Activated T-helper 1 cell treated with anti-CD3 and anti-CD28 coated beads, Interleukin-2, amount 50 U/mL, for 16 hours (primary cell): ENCODE measurements at places on chromosomes 12 and 14.

GRCh38 chr12:40911676-40912075 is 219.4 kb downstream of the CNTN1 start:
- no peak for DNase-seq

- no peak for DNase-seq
Observed at GRCh38 chr12:96064966-96065365, 29.6 kb upstream of the LTA4H start.

DNA sequence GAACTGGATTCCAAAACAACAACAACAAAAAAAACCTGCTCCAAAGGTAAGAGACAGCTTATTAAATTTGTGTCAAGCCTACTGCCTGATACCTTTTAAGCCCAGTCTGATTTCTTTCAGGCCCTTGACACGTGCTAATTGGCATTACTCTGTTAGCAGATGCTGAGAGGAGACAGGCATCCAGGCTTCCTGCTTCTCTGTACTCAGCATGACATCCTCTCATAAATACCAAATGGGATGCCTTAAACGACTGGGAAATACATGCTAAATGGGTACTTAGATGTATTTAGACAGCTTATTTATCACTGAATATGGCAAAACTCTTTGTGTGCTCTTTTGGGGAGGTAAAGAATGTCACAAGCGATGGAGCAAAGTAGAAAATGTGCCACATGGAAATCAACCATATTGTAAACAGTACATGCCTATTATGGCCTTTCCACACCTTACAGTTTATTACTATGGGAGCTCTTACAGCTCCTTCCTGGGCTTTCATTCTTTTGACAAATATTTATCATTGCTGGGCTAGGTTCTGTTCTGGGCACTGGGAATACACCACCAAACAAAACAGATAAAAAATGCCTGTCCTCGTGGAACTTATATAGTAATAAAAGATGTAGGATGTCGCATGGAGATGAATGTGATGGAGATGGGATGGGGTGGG is 11.5 kb upstream of the PCED1B start:
- no peak for DNase-seq

- no peak for DNase-seq
Observed at GRCh38 chr12:4412465-4412864, 33.0 kb upstream of the FGF23 start.

GRCh38 chr12:122116707-122117535 is 38.4 kb downstream of the MLXIP start:
- DNase-seq: no peak

- DNase-seq: no peak
Observed at GRCh38 chr12:55732288-55732687, 3.5 kb upstream of the CD63 start.

DNA sequence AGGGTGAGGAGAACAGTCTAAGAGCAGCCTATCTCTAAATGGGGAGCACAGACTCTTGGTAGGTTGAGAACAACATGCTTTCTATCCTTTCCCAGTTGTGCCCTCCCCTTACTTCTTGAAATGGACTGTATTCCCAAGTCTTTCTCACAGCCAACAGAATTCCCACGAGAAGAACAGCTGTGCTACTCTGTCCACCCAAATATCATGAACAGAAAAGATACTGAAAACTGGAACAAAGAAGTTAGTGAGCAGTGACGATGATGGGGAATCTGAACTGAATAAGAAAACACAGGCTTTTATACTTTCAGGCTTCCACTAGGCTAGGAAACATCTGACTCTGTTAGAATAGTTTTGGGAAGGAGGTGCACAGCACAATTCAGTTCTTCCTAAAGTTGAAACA is 3.4 kb downstream of the NACA start:
- no peak for DNase-seq

DNA sequence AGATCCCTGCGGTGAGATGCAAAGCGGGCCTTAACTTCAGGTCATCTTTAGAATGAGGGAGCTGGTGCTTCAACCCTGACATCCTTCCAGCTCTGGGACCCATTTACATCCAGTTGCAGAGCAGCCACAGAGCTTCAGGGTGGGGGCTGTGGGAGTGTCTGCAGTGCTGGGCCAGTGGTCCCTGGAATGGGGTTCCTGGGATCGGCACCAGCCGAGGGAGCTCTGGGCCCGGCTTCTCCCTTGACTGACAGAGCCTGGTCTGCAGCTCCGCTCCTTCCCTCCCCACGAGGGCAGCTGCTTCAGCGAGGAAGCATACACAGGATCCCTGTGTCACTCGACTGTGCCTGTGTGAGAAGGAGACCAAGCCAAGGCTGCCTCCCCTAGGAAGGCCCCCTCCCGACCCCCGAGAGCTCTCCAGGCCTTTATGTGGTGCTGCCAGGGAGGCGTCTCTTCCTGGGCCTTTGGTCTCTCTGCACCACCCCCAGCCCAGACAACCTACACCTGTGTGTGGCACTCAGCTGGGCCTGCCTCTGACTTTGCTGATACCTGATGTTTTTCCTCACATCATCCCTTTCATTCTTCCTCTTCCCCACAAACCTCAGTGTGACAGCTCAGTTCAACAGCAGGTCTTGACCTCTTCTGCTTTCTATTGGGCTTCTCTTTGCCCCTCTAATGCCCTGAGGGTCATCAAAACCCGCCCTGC is 48.1 kb upstream of the RIN3 start:
- no peak for DNase-seq

GRCh38 chr14:91750634-91751198 is 18.8 kb upstream of the CATSPERB start:
- no peak for DNase-seq

DNA sequence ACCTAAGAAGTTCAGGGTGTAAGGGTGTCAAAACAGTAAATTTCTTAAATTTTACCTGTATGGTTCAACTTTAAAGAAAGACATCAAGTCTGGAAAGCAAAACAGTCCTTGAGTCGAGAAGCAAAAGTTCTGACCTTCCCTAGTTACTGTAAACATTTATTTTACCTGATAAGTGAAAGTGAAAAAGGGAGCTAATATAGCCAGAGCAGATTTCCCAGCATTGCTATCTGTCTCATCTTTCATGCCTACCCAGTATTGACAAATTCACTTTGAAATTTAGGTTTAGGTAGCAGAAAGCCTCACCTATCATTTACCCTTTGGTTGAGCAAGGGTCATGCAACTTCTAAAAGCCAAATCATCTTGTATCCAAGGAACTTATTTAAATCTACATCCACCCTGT is 24.5 kb downstream of the SLC38A4 start:
- DNase-seq: no peak

DNA sequence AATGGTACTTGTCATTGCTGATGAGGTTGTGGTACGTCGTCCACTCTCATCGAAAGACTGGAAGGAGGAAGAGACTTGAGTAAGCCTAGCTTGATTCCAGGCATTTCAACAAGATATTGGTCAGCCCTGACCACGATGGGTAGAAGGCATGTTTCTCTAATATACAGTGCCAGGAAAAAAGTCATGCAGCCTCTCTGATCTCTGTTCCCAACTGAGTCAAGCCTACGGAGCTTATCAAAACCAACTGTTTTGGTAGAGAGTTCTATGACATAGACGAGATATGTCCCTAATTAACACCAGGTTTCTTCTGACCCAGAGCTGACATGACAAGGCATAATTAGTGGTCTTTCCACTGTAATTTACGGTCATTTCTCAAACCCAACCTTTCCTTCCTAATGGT is 58.5 kb downstream of the NIN start:
- no peak for DNase-seq

DNA sequence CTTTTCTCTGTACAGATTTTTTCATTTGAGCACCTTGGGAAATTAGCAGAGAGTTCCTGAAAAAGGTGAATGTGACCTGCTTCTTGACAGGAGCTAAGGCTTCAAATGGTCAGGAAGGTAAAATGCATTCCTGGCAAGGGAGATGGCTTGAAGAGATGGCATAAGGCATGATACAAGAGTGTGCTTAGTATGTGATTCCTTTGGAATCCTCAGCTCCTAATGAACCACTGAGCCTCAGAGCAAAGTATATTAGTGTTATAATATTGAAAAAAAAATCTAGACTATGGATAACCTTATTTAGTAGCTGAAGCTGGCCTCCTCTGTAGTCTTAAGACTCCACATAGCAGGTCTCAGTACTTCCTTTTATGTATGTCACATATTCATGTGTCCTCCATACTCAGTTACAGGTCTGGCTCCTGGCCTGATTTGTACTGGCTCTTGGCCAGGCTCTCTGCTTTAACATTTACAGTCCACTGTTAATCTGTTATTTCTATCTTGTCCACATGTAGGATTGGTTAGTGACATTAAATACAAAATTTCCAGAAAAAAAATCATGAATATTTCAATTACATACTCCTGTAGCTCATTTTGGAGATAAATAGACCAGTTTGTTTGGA is 17.9 kb downstream of the TOGARAM1 start:
- DNase-seq: no peak

GRCh38 chr14:95157048-95157326 is 342 bp downstream of the DICER1 start:
- DNase-seq: no peak

GRCh38 chr14:76615331-76615730 is 145.9 kb upstream of the VASH1 start:
- DNase-seq: no peak

DNA sequence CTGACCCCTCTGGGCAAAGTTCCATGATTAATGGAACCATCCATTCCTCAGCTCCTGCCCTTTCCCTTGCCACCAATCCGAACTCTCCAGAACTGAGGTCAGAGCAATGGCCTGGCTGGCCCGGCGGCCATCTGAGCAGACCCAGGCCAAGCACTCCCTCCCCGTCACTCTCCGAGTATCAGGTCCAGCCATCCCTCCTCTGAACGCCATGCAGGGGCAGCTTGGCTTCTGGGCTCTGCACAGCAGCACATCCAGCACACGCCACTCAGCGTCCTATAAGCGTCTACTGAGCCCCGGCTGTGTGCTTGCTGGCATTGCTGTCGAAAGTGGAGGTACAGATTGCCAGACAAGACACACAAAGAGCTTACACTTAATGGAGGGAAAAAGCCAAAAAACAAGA is 34.3 kb upstream of the VWF start:
- DNase-seq: no peak

DNA sequence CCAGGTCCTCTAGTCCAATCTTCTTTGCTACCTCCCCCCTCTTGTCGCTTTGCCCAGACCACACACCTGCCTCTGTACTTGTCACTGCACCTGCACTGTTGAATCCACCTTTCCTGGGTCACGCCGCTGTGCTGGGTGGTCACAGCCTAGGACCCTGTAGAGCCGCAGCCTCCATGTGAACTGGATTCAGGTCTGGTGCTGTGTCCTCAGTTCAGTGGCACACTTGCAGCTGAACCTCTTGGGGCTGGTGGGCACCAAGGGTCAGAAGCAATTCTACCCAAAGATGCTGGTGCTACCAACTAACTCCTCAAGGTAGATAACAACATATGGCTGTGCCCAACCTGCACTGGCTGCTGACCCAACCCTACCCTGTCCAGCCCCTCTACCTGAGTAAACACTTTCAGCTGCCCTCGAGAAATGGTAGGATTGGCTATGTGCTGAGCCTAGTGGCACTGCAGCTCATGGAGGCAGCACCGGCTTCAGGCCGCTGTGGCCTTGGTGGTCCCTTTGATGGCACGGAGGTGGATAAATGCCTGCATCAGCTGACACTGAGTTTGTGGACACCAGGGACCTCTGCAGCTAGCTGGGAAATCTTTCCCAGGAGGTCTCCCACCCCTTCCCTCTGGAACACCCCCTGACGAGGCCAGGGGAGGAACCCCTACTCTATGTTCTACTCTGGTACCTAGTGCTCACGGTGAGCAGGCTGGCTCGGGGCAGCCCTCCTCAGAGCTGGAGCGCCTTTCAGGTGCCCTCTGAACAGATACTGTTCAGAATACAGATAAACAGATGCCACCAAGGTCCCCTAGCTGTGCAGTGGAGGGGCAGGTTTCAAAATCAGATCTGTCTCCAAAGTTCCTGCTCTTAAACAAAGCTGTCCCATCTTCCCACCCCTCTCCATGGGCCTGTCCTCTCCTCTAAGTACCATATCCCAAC is 14.3 kb downstream of the AGAP2 start:
- DNase-seq: no peak

- DNase-seq: no peak
Observed at GRCh38 chr12:127422935-127423566, 843.9 kb upstream of the TMEM132C start.

DNA sequence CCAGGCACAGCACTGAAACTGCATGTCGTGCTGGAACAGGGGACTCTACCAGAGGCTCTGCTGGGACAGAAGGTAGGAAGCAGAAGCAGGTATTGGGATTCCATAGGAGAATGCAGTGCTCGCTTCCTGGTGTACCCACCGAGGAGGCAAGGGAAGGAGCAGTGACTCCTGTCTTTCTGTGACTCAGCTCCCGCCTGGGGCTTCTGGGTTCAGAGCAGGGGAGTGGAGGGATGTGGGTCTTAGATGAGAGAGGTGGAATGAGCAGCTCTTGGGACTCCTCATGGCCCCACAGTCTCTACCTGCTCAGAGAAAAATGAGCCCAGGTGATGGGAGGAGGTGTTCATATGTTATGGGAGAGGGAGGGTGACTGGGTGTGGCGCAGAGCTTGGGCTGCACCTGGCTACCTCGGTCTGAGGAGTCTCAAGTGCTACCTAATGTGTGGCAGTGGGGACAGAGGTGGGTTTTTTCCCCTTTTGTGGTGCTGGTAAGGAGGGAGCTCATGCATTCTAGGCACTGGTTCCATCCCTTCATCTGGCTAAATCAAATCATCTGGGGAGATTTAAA is 26.3 kb downstream of the WNT5B start:
- no peak for DNase-seq

- no peak for DNase-seq
Observed at GRCh38 chr14:20494935-20495766, 10.2 kb upstream of the RNASE10 start.

DNA sequence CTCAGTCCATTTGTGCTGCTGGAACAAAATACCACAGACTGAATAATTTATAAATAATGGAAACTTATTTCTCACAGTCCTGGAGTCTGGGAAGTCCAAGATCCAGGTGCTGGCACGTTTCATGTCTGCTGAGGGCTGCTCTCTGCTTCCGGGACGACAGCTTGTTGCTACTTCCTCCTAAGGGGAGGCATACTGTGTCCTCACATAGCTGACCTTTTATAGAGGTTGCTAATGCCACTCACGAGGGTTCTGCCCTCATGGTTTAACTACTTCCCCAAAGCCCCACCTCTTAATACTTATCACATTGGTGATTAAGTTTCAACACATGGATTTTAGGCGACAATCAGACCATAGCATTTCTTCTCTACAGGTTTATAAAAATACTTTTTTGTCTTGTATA is 411.1 kb downstream of the NRXN3 start:
- no peak for DNase-seq

DNA sequence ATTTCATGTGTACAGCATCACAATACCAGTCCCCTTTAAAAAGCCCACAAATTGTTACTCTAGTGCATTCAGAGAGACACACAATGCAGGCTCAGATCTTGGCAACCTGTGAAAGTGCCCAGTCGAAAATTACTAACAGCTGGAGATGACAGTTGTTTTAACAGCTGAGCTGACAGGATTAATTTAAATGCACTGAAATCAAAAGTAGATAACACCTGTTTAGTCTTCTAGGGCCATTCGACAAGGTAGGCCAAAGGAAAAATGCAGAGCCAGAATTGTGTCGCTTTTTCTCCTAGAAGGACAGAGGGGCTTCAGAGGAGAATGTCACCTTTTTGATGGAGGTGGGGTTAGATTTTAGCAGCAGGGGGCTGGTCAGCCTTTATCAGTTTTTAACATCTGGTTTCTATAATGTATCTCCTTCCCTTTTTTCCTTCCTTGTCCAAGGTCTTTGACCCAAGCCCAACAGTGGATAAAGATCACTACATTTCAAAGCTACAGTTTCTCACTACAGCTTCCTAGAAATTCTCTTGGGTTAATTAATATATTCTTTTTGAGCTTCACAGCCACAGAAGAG is 139.1 kb downstream of the SOX5 start:
- no peak for DNase-seq
